ENCODE measurements at places on chromosomes 2 and 18.
A peak's percentile ranks its signal among the peaks of the same experiment; 100 is the strongest.

DNA sequence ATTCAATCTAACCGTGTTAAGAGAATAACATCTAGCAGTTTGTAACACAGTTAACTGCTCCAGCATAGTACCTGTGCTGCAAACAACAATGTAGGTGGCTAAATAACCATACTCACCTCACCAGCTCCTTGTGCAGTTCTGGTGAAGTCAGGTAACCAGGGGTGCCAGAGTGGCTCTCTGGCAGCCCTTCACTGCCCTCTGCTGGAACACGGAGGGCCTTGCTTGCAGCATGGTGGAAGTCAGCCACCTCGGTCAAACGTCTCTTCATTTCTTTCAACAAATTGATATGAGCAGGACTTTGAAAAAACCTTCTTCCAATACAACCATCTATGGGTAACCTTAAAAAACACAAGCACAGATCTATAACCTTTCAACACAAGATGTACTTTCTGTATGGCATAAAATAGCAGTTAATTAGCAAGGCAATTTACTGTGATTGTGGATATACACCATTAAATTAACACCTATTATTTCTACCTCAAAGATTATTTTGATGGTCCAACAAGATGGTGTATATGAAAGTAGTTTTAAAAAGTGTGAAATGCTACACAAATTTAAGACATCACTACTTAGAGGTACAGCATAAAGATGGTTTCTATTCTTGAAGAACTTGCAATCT is 56.6 kb downstream of the EPG5 start:
- DNase-seq: peak; percentile 64

DNA sequence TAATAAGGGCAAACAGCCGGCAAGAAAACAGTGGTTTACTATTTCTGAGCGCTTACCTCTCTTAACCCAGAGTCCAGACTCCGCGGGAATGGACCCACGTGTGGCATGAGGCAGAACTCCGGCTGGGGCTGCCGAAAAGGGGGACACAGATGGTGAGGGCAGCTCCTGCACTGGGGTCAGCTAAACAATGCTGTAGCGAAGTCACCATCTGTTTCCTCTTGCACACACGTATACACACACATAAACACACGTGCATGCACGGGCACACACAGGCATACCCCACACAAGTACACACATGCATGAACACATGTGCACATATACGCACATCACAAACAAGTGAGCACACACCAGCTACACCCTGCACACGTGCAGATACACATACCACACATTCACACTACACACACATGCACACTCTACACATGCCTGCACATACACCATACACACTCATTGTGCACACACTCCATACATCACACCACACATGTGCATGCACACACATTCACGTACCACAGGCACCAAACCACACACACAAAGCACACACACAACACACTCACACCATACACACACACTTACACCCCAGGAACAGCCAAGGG is 105.9 kb upstream of the ID2 start:
- DNase-seq: no peak

- DNase-seq: no peak
Observed at GRCh38 chr2:37164757-37165156, 8.0 kb upstream of the EIF2AK2 start.

DNA sequence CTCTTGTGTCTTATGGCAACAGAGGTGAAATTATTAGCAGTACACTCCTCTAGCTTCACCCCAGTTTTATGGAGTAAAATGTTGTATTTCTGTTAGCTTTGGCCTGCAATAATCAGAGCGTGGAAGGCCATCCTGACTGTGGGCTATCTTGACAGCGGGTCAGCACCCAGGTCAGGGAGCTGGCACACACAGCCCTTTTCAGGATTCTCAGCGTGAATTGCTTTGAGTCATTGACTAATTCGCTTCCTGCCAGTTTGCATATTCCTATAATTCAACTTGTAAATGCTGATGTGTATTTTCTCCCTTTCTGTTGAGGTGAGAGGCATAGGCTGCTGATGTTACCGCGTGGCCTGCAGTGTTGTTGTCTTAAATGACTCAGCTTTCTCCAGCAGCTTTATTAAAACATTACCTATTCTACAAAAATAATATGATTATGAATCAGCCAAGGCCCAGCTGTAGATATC is 109.6 kb upstream of the EML6 start:
- DNase-seq: no peak

GRCh38 chr18:5975111-5976002 is 80.0 kb upstream of the TMEM200C start:
- no peak for DNase-seq

- peak; percentile 32 for DNase-seq
Observed at GRCh38 chr2:69741229-69741574, 732 bp upstream of the ANXA4 start.

DNA sequence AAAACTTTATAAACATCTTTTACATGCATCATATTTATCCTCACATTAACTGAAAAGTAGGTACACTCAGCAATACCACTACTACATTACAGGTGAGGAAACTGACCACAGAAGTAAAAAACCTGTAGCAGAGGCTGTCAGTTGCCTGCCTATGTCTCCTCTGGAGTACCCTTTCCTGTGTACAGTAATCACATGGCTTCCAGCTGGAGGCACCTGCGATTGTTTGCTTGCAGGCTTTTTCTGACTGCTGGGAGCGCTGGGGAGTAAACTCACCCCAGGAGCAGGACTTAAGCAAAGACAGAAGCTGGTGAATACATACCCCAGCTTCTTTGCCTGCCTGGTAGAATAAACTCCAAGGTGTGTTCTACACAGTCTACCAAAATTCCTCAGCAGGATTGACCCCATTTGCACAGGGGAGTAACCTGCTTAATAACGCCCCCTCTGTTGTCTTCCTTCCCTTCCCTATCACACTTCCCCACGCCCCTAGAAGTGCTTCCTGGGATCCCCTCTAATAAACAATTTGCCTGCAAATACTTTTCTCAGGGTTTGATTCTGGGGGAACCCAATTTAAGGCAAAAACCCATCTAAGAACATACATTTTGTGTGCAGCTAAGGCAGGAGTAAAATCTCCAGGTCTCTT is 138.9 kb downstream of the PTH2R start:
- no peak for DNase-seq

DNA sequence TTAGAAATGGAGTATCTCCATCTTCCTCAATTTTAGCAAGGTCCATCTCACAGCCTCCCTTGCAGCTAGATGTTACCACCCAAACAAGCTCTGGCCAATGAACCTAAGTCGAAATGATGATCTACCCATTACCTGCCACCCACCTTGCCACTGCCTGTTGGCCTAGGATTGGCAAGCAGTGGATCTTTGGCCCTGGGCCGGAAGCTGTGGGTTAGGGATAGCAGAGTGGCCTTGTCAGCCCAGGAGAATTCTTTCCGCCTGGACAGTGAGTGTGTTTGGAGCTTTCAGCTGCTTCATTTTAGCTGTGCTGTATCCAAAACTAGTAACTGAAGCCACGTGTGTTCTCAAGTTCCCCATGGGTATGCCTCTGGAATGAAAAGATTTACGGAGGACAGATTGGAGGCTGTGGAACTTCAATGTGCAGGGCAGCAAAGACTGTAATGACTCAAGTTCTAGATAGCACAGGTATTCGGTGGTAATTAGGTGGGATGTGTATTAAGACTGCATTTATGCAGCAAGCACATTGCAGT is 7.7 kb upstream of the PARD6G start:
- DNase-seq: no peak

DNA sequence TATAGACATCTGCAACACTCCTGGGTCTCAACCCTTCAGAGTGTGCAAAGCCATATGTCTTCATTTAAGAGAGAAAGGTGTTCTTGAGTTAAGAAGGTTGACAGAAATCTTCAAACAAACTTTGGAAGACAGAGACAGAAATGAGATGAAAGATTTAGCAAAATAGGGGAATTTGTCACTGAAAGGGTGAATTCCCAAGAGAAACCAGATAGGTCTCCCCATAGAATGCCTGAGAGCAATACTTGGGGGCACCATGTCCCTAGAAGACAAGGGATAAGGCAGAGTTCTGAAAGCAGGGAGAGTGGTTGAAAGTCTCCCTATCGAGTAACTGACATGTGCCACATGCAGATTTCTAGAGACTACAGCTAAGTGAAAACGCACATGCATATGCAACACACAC is 50.0 kb downstream of the AP1S3 start:
- no peak for DNase-seq

GRCh38 chr2:25029183-25029554 is 12.7 kb upstream of the EFR3B start:
- DNase-seq: no peak

DNA sequence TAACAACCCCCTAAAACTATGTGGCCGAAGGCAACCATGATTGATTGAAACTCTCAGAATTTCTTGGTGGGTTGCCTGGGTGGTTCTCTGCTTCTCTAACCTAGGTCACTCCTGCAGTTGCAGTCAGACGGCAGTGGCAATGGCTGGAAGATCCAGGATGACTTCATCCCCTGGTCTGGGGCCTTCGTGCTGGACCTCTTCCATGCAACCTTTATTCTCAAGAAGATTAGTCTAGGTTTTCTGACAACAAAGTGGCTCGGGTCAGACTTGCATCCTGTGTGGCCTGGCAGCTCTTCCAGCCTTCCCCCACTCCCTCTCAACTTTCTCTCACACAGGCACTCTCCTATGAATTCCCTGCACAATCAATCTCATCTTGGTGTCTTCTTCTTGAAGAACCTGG is 76.4 kb downstream of the METTL4 start:
- DNase-seq: no peak

DNA sequence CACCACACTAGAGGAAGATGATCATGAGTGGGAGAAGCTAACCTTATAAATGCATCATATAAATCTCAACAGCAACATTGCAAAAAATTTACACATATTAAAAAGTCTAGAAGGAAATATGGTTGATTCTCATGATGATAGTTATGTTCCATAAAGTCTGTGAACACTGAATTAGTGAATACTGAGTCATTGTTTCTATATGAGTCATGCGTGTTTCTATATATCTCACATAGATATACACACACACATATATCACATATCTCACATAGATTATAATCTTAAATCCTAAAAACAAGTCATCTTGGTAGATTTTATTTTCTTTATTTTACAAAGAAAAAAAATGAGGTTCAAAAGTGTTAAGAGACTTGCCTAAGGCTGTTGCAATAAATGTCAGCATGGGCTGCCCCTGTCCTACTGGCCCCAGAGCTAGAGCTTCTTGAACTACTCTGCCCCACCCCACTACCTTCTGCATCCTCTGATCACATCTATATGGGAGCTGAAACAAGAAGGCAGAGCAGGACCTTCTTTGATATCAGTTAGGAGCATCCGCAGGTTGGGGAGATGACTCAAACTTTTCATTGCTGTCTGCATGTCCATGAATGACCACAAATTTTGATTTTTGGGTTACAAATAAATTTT is 81.8 kb upstream of the ADAM23 start:
- no peak for DNase-seq

- no peak for DNase-seq
Observed at GRCh38 chr2:31304816-31305215, 70.9 kb downstream of the EHD3 start.

DNA sequence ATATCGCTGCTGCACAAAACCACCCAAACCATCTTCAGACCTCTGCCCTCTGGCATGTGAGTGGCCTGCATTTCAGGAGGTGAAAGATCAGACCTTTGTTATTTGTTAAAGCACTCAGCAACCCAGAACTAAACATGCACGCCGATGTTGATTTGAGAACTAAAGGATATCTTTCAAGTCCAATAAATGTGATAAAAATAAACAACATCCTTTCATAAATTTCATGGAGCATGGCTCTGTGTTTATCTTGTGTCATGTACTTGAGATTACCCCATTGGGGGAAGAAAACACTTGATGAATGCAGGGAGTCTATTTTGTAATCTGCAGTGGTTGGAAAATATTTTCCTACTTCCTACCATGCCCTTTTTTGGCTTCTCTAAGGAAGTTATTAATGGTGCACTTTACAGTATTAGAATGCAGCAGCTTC is 70.8 kb upstream of the GATA6 start:
- DNase-seq: no peak

DNA sequence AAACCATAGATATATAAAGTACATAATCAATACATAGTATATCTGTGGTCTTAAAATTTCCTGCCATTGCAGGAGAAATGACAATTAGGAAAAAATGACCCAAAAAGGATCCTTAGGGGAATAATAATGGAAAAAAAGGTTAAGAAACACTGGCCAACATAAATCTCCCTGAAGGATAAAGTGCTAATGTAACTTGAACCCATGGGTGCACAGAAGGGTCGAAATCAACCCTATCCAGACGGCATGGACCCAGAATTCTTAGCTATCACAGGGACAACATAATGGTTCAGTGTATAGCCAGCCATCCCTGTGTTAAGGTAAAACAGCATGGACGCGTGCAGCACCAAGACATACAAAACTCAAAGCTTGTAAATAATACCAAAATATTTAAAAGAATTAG is 150.8 kb downstream of the DYM start:
- DNase-seq: no peak

GRCh38 chr2:7604456-7604855 is 687.2 kb downstream of the RNF144A start:
- DNase-seq: no peak

- no peak for DNase-seq
Observed at GRCh38 chr18:59540780-59541179, 156.4 kb downstream of the CCBE1 start.

DNA sequence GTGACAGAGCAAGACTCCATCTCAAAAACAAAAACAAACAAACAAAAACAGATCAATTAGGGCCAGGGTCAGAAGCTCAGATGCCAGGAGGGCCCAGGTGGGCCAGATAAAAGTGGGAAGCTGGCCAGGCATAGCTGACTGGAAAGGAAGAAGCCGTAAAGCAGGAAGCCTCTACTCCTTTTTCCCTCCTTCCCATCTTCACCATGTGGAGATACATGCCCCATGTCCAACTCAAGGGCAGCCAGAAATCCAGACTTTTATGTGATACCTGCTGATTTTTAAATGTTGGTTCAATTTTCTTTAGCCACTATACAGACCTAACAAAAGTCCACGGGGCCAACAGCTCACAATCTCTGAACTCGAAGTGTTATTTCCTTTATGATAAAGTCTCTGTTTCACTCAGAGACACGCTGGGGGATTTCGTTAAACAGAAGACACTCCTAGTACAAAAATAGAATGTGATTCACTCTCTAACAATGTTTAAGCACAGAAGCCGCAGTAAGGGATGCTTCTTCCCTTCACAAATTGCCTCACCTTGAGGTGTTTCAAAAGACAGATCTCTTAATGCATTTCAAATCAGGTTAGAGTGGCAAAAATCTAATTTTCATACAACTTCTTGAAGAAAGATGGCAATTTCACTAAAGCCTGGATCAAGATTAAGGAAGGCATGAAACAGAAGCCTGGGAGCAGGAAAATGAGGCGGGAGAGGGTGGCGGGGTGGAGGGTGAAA is 14.0 kb downstream of the TMEM247 start:
- DNase-seq: no peak

GRCh38 chr2:66920415-66920814 is 476.7 kb upstream of the ETAA1 start:
- no peak for DNase-seq

GRCh38 chr2:222575618-222576017 is 80.3 kb downstream of the FARSB start:
- DNase-seq: no peak

DNA sequence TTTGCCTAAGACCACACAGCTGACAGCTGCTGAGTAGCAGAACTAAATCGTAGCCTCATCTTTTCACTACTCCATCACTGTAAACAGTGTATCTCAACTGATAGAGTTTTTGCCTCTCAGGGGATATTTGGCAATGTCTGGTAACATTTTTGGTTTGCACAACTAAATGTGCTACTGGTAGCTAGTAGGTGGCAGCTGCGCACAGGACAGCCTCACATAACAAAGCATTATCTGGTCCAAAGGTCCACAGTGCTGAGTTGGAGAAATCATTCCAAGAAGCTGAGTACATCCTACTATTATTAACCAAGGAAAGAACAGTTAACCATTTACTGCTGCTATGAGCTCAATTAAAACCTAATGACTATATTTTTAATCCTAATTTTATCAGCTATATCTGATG is 6.1 kb upstream of the CCDC102B start:
- no peak for DNase-seq
